ENCODE measurements at places on chromosomes 16 and 17.

DNA sequence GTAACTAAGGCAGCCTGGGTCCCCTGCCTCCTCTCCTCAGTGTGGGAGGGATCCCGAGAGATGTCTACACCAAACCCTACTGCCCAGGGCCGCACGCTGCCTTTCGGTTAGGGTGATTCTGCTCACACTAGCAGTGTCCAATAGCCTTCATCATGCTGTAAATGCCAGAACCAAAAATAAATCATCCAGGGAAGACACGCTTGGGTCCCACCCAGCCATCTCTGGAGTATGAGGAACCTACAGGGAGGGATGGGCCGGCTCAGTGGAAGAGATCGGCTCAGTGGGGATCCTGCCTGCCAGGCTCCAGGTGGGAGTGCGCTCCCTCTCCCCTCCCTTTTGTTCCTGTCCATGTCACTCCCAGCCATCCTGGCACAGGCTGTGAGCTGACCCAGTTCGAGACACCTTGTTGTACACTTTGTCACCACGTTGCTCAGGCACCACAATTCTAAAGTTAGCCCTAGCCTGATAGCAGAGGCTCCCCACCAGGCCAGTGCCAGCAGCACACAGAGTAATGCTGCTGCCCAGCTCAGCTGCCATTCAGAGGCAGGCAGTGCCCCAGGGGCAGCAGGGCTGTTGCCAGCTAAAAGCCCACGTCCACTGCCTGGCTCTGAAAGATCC is 24.5 kb downstream of the PEMT start:
- DNase-seq = no peak

DNA sequence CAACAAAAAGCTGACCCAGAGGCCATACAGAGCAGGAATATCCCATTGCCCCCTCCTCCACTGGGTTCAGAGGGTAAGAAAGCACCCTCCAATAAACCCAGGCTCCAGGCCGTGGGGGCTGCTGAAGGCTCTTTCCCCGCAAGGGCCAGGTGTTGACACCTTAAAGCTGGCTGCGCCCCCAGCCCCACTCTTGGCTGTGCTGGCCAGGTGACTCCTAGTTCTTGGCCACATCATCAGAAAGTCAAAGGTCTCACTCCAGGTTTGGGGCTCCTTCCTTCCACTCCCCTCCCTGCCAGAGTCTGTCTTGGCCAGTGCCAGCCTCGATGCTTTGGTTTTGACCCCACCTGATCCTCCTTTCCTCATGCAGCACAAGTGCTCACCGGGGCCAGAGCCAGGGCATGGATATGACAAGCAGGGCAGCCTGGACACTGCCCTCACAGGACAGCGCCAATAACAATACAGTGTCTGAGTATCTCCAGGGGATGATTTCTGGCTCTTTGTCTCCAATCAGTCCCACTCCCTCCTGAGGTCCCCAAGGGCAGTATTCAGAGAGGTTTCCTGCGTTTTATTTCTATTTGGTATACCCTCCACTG is 8.2 kb downstream of the SLC46A1 start:
- DNase-seq = no peak

DNA sequence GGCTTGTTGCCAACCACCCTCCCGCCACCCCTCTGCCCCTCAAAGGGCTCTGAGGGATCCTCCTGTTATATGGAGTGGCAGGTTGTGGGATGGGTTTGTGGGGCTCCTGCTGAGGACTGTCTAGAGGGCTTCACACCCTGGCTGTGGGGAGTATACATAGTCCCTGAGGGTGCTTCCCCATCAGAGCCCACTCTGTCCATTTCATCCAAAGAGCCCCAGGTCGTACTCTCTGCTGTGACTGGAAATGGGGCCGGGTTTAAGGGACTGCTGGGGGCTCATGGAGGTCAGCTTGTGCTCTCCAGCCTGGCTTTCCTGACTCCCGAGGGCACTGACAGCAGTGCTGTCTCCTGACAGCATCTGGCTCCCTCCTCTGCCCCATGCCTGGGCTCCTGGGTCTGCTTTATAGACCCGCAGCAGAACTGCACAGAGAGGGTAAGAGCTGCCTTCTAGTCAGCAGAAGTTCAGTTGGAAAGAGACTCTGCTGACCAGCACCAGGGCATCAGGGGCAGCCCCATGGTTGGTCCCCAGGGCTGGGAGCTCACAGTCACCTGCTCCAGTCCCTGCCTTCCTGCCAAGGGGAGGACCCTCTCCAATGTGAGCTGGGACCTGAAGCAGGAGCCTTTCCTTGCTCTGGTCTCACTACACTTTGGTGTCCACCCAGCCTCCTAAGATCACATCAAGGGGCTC is 17.8 kb upstream of the TNS4 start:
- no peak for DNase-seq

GRCh38 chr17:60941028-60941427 is 263.4 kb downstream of the BCAS3 start:
- no peak for DNase-seq

- no peak for DNase-seq
Measured at GRCh38 chr16:31148896-31149295, 970 bp downstream of the PRSS36 start.

- DNase-seq = no peak
Measured at GRCh38 chr17:49602783-49603182, 27.1 kb downstream of the NXPH3 start.

- DNase-seq = no peak
Measured at GRCh38 chr17:43861960-43862359, 15.0 kb downstream of the CD300LG start.

DNA sequence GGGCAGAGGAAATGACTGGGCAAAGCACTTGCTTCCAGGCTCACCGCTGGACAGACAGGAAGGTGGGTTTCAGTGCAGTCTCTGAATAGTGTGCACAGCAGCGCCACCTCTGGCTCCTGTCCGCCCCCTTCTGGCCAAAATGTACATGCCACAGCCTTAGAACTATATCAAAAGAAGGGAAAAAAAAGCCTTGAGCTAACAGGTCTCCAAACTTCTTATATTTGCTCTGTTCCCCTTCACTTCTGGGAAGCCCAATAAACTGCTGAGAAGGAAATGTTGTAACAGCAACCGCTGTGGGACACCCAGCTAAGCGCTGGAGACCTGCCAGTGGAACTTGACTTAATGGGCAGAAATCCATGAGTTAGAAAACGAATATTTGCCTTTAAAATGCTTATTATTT is 17.5 kb downstream of the COG7 start:
- DNase-seq = peak; percentile 76

- DNase-seq = no peak
Measured at GRCh38 chr17:12859520-12859919, 70.2 kb downstream of the ARHGAP44 start.

- DNase-seq = no peak
Measured at GRCh38 chr16:85923153-85924021, 24.4 kb downstream of the IRF8 start.

GRCh38 chr16:24568392-24568791 is 29.0 kb downstream of the RBBP6 start:
- DNase-seq = no peak

DNA sequence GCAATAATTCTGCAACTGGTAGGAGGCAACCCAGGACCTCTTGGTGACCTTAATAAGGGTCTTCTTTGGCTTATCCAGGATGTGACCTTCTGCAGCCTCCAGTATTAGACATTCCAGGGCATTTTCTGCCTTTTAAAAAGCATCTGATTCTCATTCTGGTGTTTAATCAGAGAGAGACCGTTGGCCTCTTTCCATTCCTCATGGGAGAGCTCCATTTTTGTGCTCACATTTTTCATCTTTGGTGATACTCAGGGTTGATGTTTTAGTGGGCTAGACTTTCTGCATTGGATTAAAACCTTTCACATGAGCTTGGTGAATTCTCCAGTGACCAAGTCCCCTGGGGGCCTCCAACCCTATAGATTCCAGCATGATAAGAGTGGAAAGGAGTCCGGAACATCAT is 150.2 kb upstream of the CACNG5 start:
- no peak for DNase-seq

GRCh38 chr16:70481929-70482536 is 27.6 kb downstream of the FCSK start:
- DNase-seq = no peak

DNA sequence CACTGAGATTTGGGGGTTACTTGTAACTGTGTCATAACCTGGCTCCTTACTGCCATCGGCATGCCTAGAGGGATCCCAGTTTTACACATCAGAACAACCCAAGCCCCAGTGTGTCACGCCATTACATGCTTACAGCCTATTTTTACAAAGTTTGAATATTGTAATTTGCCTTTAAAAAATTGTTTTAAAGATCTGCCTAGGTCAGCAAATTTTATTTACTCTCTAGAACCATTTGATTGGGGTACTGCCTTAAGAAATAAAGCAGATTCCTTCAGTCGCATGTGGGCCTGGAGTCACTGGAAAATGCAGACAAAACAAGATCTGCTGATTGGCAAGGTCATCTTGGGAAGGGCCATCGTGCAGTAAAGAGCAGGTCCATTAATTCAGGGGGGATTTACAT is 566.9 kb downstream of the WWOX start:
- no peak for DNase-seq

DNA sequence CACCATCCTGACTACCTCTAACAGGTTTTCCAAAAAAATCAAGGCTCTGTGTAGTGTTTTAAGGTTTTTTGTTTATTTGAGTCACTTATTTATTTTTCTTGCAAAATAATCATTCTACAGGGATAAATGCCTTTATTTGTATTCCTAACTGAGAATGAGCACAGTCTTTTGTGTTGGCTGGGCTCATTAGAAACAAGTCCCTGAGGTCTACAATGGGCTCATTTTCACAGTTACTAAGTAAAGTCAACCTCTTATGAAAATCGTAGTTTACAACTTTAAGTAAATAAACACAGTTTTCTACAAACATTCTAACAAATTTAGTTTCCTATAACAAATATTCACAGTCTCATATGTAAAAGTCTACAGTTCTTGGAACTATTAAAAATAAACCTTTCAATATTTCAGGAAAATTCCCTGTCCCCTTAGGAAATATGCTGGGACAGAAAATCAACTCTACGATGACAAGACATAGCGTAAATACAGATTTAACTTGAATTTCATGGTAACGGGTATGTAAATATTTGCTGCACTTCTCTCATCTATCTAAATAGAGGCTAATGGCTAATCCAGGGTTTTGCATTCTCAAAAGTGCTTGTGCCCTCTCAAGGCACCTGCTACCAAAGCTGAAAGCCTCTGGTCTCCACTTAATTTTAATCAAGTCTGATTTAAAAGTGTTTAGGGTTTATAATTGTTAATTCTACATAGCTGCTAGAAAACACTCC is 31.5 kb upstream of the CDH5 start:
- no peak for DNase-seq

DNA sequence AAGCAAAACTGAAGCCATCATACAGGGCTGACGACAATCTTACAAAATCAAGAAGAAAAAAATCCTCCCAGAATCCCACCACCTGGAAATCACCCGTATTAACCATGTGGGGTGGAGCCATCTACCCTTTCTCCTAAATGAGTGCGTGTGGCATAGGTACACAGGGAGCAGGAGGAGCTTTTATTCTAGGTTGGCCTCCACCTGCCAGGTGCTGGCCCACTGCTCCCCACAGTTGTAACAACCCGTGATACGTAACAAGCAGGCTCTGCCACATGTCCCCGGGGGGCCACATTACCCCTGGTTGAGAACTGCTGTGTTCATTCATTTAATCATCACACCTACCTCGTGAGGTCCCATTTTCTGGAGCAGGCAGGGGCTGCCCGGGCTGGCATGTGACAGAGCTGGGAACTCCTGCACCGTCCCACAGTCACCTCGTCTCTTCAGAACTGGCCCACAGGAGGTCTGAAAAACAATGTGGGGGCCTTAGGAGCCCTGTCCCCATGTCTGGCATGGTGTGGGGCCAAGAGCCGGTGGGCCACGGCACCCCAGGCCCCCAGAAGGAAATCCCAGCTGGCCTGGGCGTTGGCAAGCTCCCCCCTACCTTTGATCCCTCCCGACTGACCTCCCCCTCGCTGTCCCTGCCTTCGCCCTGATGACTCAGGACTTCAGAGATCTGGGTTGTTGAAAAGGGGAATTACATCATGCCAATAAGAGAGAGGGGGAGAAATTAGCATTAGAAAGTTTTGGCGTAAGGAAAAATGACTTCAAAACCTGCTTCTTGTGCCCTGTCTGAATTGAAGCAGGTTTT is 12.9 kb downstream of the CMIP start:
- DNase-seq = no peak

DNA sequence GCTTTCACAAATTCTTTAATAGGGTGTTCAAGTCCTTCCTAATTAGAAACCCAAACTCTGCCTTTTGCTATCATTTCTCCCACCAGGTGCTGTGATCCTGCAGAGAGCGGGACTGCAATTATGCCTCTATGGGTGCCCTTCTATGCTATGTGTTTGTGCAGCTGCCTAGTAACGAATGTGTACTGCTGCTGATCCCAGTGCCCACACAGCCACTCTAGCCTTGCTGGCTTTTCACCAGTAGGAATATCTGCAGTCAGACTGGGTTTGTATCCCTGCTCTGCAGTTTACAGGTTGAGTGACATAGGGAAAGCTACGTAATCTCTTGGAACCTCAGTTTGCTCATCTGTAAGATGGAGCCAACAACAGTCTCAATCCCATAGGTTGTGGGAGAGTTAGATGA is 179.6 kb upstream of the IRX3 start:
- DNase-seq = no peak

DNA sequence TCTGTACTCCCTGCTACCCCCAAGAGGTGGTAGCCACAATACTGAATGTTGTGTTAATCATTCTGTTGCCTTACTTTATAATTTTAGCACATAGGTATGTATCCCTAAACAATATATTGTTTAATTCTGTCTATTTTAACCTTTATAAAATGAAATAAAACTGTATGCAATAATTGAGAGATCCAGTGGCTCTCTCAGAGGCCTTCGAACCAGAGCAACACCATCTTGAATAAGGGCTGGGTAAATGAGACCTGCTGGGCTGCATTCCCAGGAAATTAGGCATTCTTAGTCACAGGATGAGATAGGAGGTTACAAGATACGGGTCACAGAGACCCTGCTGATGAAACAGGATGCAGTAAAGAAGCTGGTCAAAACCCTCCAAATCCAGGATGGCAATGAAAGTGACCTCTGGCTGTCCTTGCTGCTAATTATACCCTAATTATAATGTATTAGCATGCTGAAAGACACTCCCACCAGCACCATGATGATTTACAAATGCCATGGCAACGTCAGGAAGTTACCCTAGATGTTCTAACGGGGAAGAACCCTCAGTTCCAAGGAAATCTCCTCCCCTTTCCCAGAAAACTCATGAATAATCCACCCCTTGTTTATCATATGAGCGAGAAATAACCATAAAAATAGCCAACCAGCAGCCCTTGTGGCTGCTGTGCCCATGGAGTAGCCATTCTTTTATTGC is 2.0 kb upstream of the CANT1 start:
- DNase-seq = no peak

All from hematopoietic multipotent progenitor cell treated with erythropoietin and hydrocortisone succinate and interleukin-3 and kit ligand, for 15 days (in vitro differentiated cells).